Esophagus squamous epithelium (tissue), 5 donors: ENCODE measurements at places on chromosomes 16 and 17. TPM values are rescaled to one million over a fixed set of nuclear protein-coding genes. Genes with fewer than 3 reads are reported as not detected.

The PVALEF gene
- total RNA-seq = not detected

The AATF gene
- 22.4 TPM for total RNA-seq

The CMIP gene
- total RNA-seq = 33.6 TPM

The TSNAXIP1 gene
- 0.97 TPM for total RNA-seq

The TEX14 gene
- not detected for total RNA-seq
